ENCODE measurements at places on chromosomes 11 and 22.

GRCh38 chr11:2129699-2130366 lies 9.4 kb downstream of the IGF2 start:
- DNase-seq = no peak

DNA sequence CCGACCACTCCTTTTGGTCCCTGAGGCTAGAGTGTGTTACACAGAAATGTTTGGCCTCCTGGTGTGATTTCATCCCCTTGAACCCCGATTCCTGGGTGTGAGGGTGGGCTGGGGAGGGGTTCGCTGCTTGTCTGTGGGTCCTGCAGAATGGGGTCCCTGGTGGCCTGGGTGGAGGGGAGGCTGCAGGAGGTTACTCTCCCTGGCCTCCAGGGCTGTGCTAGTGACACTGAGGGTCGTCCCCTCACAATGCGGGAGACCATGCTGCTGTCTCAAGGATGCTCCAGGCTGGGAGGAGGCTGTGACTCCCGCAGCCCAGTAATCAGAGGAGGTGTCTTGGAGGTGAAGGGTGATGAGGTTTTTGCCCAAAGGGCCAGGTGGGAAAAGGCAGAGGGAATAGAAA lies 17.0 kb upstream of the OMP start:
- DNase-seq = no peak

GRCh38 chr11:88266919-88267318 lies 70.6 kb downstream of the CTSC start:
- no peak for DNase-seq

DNA sequence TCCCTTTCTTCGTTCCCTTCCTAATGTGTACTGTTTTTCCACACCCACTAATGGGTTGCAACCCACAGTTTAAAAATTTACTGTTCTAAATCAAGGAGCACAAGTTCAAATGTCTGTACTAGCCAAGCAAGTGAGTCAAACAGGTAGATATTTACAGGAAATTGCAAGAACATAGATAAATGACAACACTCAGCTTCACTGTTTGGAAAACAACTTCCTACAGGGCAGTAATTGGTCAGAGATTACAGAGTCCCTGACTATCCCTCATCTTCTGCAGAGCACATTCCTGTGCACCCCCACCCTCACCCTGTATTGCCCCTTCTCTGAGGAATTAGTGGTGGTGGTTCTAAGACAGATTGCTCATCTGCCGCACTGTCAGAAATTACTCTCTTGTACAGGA lies 1.9 kb downstream of the SERPING1 start:
- no peak for DNase-seq

GRCh38 chr11:19474954-19475721 lies 234.4 kb upstream of the E2F8 start:
- DNase-seq = no peak

GRCh38 chr11:15941206-15941770 lies 415.1 kb downstream of the SOX6 start:
- no peak for DNase-seq

- no peak for DNase-seq
These were observed 67.8 kb downstream of the SHANK2 start for GRCh38 chr11:71184421-71185210.

DNA sequence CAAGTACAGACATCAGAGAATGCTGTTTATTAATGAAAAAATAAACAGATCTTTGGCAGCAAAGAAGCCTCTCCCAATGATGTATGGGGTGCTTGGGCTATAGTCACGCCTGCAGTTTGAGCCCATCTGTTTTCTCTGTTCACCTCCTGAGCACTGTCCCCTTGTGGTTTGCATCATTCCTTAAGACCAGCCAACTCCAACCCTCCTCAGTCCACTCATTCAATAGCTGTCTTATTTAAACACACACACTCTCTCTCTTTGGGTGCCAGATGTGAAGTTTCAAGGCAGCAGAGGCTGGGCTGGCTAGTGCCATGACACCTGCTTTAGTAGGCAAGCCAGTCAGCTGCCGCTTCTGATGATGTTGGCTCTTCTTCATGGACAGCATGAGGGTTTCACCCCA lies 58.1 kb downstream of the POLD3 start:
- DNase-seq = no peak
